Stimulated activated CD4-positive, alpha-beta T cell treated with anti-CD3 and anti-CD28 coated beads, Interleukin-4, amount 100 ng/mL, for 1 hour (primary cell): ENCODE measurements at places on chromosomes 2 and 18.

DNA sequence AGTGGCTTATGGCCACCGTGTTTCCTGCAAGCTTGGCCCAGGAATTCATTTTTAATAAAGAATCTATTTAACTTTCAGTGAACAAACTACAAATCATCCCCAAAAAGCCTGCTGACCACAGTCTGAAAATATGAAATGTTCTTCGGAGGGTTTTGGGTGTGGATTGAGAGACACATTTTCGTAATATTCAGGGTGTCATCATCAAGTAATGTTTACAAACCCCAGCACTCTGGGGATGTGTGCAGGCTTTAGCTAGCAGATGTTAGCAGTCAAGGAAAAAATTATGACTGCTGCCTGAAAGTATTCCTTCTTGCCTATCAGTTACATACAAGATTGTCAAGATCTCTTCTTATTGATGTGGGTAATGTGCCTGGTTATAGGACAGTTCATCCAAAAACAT, 143.9 kb upstream of the FN1 start:
- DNase-seq: no peak

DNA sequence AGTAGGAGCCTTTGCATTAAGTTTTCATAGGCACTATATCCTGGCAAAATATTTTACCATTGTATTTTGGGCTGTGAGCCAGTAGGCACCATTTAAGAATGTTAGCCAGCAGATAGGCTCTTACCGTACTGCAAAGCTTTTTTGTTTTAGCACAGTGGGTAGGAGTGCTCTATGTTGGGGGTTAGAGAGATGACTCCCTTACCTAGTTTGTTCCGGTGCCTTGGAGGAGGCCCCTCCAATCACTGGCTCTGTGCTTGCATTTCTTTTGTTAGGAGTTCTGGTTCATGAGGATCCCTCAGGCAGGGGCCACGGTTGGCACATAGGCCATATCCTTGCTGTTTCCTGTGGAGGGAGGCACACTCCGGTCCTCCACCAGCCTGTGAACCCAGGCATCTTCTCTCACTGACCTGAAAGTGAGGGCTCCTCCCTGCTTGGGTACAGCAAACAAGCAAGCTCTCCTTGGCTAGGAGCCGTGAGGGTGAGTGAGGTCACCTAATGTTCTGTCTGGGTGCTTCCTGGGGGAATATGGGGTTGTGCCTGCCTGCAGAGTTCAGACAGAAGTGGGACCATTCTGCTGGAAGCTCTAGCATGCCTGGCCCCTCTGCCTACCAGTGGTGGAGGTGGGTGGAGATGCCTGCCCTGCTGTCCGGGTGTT, 29.8 kb downstream of the LTBP1 start:
- DNase-seq: no peak

- DNase-seq: no peak
Measured at GRCh38 chr2:96530144-96530430, 6.5 kb upstream of the ARID5A start.

DNA sequence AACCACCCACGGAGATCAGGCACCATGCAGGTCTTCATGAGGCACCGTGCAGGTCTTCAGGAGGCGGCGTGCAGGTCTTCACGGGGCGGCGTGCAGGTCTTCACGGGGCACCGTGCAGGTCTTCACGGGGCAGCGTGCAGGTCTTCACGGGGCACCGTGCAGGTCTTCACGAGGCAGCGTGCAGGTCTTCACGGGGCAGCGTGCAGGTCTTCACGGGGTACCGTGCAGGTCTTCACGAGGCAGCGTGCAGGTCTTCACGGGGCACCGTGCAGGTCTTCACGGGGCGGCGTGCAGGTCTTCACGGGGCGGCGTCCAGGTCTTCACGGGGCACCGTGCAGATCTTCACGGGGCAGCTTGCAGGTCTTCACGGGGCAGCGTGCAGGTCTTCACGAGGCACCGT, 350.4 kb upstream of the PKDCC start:
- no peak for DNase-seq

DNA sequence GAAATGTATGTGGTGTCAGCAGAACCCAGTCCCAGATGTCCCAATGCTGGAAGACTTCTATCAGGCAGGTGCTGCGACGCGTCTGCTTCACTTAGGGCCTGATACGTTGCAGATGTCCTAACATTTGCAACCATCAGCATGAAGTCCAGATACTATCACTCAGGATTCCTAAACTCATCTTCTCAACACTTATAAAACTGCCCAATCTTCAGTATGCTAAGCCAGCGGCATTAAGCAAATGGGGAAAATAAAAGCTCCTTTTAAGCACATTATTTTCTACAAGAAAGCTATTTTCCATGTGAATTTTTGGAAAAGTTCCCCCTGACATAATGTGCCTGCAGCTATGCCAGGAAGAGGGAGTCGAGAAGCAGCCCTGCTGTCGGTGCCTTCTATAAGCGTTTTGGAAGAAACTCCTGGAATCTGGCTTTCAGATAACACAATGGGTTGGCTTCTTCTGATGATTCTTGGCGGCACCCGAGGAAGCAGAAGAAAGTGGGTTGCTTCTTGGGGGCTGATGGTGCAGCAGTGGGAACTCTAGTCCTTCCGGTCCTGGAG, 60.7 kb upstream of the ITGA6 start:
- no peak for DNase-seq

GRCh38 chr2:191109888-191110287, 40.9 kb downstream of the STAT4 start:
- DNase-seq: no peak

DNA sequence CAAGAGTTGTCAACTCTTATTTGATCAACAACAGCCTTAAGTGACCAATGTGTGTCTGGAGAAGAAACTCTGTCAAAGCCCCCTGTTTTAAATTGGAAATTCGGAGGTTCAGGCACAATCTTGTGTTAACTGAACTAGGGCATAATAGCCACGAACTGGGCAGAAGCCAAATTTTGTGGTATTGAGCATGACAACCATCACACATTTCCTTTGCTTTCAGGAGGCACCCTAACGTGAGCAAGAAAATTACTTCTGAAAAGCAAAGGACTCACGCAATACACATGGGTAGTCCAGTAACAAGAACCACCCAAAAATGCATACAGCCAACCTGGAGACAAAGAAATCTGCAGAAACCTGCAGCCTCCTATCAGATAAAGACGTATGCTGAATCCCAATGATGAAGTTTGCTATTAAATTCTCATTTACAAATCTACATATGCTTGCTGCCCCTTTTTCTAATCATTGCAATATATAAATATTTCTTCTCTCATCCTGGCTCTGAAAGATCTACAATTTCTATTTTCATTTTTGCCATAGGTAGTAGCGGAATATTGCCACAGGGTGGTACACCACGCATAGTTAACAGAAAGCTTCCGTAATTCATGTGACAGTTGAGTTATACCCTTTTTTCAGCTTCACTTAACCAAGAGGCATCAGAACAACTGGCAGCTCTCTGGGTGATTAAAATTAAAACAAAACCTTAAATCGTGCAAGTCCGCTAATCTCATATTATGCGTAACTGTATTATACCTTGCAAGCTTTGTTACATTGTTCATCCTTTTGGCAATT, 495.8 kb downstream of the NRXN1 start:
- DNase-seq: no peak

GRCh38 chr18:69840001-69840400, 107.7 kb downstream of the CD226 start:
- no peak for DNase-seq

GRCh38 chr2:171482308-171482707, 40.0 kb upstream of the CYBRD1 start:
- no peak for DNase-seq

GRCh38 chr2:98457045-98457696, 12.5 kb downstream of the INPP4A start:
- no peak for DNase-seq

- DNase-seq: no peak
Measured at GRCh38 chr2:54663424-54664030, 59.9 kb upstream of the EML6 start.

DNA sequence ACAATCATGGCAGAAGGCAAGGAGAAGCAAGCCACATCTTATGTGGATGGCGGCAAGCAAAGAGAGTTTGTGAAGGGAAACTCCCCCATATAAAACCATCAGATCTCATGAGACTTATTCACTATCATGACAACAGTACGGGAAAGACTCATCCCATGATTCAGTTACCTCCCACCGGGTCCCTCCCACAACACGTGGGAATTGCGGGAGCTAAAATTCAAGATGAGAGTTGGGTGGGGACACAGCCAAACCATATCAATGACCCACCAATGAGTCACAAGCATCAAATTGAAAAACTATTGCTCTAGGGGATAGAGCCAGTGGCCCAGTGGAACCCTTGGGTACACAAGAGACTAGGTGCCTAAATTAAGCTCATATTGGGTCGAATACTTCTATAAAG, 157.4 kb downstream of the FBXO15 start:
- no peak for DNase-seq

GRCh38 chr18:10405816-10406663, 48.4 kb upstream of the APCDD1 start:
- DNase-seq: no peak

- no peak for DNase-seq
Measured at GRCh38 chr2:144511937-144512336, 8.0 kb downstream of the ZEB2 start.

DNA sequence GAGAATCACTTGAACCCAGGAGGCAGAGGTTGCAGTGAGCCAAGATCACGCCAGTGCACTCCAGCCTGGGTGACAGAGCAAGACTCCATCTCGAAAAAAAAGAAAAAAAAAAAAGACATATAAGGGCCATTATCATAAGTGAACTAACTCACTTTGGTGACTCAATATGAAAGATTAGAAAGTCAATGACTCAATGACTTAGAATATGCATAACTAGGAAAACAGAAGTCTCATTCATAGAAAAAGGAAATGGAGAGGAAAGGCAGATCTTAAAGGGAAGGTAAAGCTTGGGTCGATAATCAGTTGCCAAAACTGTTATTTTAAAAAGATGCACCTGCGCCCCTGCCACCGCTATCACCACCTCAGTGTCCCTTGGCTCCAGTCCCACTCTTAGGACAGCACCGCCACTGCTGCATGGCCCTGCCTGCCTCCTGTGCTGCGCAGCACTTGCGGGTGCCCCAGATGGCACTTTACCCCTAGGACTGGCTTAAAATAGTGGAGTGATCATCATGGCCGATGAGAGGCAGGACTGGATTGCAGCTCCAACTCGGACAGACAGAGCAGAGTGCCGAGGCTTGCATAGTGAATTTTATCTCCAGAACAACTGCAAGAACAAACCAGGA, 54.7 kb downstream of the INO80D start:
- no peak for DNase-seq

DNA sequence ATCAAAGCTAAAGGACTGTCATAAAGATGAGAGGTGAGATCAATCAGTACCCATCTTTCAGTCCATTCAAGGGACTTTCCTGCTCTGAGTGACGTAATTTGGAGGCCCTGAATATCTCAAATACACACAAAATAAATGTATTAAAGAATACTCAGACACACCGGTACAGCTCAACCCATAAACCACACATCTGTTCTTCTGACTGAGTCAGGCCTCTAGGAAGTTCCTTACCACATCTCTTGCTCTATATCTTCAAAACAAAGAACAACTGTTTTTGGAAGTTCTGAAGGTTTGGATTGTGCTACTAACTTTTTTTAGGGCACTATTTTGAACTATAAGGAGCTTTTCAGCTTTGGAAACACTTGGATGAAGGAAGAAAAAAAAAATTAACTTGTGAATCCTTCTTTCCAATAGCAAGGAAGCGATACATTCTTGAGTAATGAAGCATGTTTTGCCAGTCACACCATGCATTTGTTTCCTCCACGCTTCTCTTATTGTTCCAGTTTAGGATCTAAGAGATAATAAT, 866.5 kb upstream of the VRK2 start:
- DNase-seq: no peak

DNA sequence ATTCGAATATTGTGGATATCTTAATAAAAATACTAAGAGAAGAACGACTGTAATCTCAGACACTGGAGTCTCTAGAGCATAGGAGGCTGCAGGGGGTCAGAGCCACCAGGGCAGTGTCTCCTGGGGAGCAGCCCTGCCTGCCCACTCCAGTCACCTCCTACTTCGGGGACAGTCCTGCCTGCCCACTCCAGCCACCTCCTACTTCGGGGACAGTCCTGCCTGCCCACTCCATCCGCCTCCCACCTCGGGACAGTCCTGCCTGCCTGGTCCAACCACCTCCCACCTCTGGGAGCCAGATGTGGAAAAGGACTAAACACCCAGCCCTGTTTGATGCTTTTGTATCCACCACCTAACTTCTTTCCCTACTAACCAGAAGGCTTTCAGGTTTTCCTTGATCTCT, 350.1 kb upstream of the SMIM21 start:
- DNase-seq: no peak

DNA sequence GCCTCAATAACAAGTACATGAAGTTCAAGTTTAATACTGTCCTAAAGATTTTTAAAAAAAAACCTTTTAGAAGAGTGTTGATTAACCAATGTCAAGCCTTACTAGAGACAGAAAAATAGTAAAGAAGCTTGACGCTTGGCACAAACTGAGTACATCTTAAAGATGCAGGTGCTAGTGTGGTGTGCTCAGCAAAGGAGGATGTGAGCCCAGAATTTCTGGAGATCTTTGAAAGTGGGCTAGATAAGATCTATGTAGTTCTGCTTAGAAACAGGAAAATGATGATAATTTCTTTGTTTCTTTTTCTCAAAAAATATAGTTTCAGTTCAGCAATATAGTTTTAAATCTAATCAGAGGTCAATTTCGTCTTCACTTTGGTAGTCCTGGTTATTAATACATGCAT, 118.3 kb upstream of the KLHL14 start:
- DNase-seq: no peak

DNA sequence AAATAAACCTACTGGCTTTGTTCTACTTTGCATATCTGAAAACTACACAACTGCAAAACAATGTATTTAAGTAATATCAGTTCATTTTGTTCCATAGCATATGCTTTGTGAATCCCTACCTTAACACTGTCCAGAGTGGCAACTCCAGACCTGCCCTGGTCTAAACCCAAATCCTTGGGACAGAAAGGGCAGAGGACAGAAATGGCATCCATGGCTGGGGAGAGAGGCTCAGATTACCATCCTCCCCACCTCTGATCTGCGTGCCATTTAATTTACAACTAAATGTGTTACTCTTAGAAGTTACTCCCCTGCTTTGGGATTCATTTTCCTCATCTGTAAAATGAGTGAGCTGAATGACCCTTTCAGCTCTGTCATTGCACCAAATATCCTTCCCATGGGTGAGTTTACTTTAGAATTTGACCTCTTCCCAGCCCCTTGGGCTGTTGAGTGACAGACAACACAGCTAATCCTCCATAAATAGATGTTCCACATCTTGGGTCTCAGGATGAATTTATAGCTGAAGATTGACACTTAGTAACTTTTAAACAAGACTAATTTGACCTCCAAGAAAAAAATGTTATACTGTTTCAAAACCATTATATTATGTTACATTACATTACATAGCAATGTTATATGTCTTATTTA, 20.1 kb upstream of the NEB start:
- DNase-seq: no peak

- no peak for DNase-seq
Measured at GRCh38 chr2:32711219-32711618, 83.4 kb downstream of the TTC27 start.

GRCh38 chr2:446303-446874, 158.5 kb upstream of the ALKAL2 start:
- DNase-seq: no peak

- no peak for DNase-seq
Measured at GRCh38 chr18:44791520-44791919, 110.8 kb downstream of the SETBP1 start.

- DNase-seq: no peak
Measured at GRCh38 chr18:32346671-32347070, 124.0 kb downstream of the GAREM1 start.

GRCh38 chr2:190506666-190507065, 27.9 kb downstream of the NEMP2 start:
- no peak for DNase-seq

GRCh38 chr2:24010477-24011249, 778 bp downstream of the MFSD2B start:
- no peak for DNase-seq

- no peak for DNase-seq
Measured at GRCh38 chr18:23321996-23322395, 131.1 kb upstream of the RIOK3 start.
